NCI-H1105 treated with DMSO at 0.1 percent for 48 hours (cell line): ENCODE measurements at places on chromosomes 6 and 20.

GRCh38 chr6:134058622-134059366 is 6.4 kb upstream of the SLC2A12 start:
- no peak for DNase-seq

DNA sequence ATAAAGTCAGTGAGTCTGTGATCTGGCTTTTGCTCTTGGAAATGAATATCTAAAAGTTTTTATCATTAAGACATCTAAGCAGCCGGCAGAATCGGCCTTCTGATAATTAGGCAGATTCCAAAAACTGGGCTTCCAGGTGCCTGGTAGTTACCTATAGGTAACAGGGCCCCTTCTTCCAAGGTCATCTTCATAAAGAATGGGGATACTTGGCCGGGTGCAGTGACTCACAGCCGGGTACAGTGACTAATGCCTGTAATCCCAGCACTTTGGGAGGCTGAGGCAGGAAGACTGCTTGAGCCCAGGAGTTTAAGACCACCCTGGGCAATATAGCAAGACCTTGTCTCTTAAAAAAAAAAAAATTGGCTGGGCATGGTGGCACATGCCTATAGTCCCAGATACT is 12.9 kb upstream of the RBL1 start:
- DNase-seq = no peak

GRCh38 chr20:13684566-13685222 is 46.0 kb upstream of the TASP1 start:
- DNase-seq = no peak

GRCh38 chr6:71079677-71080076 is 122.8 kb upstream of the B3GAT2 start:
- DNase-seq = no peak

DNA sequence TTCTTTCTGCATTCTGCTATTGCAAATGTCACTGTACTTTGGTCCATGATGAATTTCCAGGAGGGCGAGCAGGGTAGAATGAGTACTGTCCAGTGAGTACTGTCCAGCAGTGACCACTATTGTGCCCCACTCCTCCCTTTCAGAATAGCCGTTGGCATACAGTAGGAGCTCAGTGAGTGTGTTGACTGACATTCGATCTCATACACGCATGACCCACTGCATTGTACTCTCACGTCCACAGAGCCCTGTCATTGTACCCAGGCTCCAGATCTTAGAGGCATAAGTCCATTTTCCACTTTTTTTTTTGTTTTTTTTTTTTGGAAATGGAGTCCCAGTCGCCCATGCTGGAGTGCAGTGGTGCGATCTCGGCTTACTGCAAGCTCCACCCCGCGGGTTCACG is 8.2 kb downstream of the DYNLRB1 start:
- no peak for DNase-seq

GRCh38 chr6:109791301-109791700 is 100.2 kb downstream of the FIG4 start:
- DNase-seq = no peak

DNA sequence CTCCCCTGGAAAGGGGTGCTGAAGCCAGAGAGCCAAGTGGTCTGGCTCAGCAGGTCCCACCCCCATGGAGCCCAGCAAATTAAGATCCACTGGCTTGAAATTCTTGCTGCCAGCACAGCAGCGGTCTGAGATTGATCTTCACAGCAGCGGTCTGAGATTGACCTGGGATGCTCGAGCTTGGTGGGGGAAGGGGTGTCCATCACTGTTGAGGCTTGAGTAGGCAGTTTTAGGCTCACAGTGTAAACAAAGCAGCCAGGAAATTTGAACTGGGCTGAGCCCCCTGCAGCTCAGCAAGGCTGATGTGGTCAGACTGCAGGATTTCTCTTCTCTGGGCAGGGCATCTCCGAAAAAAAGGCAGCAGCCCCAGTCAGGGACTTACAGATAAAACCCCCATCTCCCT is 41.3 kb upstream of the B3GAT2 start:
- DNase-seq = no peak
